ENCODE measurements at places on chromosomes 5 and 9.

DNA sequence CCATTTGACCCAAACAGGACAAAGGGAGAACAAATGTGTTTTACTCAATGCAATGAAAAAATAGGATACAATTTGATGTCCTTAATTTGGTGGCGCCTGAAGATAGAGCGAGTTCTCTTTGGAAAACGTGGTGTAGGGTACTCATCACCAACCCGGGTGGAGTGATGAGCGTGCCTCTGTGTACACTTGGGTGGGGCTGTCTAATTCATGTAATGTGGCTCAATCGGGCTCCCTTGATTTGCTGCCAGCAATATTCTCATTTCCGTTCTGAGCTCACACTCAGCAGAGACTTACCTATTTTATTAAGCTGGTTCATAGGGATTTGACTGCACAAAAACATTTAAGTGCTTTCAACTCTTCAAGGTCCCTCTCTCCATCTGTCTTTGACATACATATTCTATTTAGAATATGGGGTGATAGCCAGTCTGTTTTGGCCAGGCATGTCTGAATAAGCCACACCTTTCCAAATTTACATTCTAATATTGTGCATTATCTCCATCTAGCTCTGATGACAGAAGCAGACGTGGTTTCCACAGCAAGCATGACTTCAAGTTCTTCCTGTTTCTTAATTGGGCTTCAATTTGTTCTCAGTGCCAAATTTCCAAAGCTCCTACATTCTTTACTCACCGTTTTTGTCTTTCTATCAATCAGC lies 162.5 kb downstream of the IRX2 start:
- no peaks in the 10 kb centered on the region for H3K4me1 ChIP-seq
- peak overlapping the region; percentile 7 for H3K27ac ChIP-seq
- H3K36me3 ChIP-seq, result no peaks in the 10 kb centered on the region
- no peaks in the 10 kb centered on the region for H3K27me3 ChIP-seq

GRCh38 chr9:82597241-82598203 lies 465.4 kb downstream of the RASEF start:
- no peak for DNase-seq
- peaks cover 11% of the 10 kb centered on the region for H3K4me1 ChIP-seq
- no peaks in the 10 kb centered on the region for H3K27me3 ChIP-seq

DNA sequence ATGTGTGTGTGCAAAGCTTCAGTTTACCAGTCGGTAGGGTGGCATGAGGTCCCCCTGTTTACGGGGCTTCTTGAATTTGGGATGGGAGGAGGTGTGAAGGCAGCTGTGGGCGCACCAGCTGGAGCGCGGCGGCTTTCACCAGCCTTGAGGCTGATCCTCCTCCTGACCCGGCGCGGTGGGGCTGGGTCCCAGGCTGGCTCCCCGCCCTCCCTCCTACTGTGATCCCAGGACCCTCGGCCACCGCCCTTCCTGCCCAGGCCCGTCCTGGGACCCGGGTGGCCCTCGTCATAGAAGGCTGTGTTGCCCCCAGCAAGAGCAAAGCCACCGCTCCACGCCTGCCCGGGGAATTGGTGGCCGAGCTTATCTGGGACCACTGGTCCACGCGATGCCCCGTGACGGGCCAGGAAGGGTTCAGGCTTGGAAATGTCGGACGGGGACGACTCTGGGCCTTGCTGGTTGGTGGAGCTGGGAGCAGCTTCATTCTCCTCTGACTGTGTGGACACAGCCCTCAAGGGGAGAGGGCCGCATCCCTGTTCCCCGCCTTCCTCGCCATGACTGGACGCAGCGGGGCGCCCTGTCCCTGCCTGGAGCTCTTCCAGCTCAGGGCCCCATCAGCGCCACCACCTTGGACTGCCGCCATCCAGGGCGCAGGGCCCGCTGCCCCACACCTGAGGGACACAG lies 271.1 kb upstream of the IRX1 start:
- no peaks in the 10 kb centered on the region for H3K36me3 ChIP-seq
- DNase-seq, result no peak
- no peak overlapping the region for H3K27ac ChIP-seq
- H3K4me1 ChIP-seq, result no peaks in the 10 kb centered on the region
- no peak overlapping the region for H3K4me3 ChIP-seq
- H3K27me3 ChIP-seq, result no peaks in the 10 kb centered on the region

GRCh38 chr9:111001526-111001925 lies 36.7 kb downstream of the LPAR1 start:
- H3K27ac ChIP-seq, result no peak overlapping the region
- peaks cover 8% of the 10 kb centered on the region for H3K4me1 ChIP-seq
- no peaks in the 10 kb centered on the region for H3K36me3 ChIP-seq
- DNase-seq, result no peak
- no peak overlapping the region for H3K4me3 ChIP-seq

Data from naive B cell (primary cell).